Colonic mucosa (tissue), 4 donors: ENCODE measurements at places on chromosomes 5 and 9. TPM values are rescaled to one million over a fixed set of nuclear protein-coding genes. Genes with fewer than 3 reads are reported as not detected.

Gene PTGR1
- 55.6 TPM for total RNA-seq

Gene TRIM36
- 26.3 TPM for total RNA-seq

Gene ITK
- total RNA-seq, result 1.4 TPM

Gene FOXD4L5
- total RNA-seq, result 0.08 TPM

Gene CCDC180
- total RNA-seq, result 0.67 TPM

Gene TCOF1
- total RNA-seq, result 68.5 TPM

Gene AQP3
- 13.3 TPM for total RNA-seq

Gene ARID3C
- not detected for total RNA-seq

Gene TMEM174
- not detected for total RNA-seq

Gene PDCD1LG2
- 0.15 TPM for total RNA-seq

Gene MYORG
- 57.0 TPM for total RNA-seq

Gene GMCL2
- not detected for total RNA-seq

Gene PNPLA7
- 6.1 TPM for total RNA-seq

Gene SLC25A2
- total RNA-seq, result 1.1 TPM

Gene CCL27
- total RNA-seq, result not detected

Gene GAPT
- total RNA-seq, result 1.3 TPM

Gene EFNA5
- total RNA-seq, result 9.7 TPM

Gene GFI1B
- 1.1 TPM for total RNA-seq

Gene GRM6
- total RNA-seq, result not detected

Gene PSD2
- total RNA-seq, result 0.11 TPM

Gene WHRN
- 3.6 TPM for total RNA-seq
